ENCODE measurements at places on chromosomes 4 and X.

DNA sequence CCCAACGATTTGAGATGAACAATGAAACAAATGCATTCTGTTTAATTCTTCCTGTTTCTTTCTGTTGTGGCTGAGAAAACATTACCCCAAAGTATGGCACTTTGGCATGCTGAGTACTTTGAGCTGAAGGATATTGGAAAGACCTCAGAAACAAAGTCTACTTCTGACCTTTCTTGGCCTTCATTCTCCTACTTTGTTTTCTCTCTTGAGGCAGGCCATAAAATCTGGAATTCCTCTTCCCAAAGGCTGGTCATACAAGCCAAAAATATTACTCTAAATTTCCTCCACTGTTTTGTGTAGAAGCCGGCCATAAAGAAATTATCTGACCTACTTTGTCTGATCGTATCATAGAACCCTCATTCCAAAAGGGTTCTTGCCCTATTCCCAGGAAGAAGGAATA, 1048.2 kb downstream of the TECRL start:
- DNase-seq, result no peak

DNA sequence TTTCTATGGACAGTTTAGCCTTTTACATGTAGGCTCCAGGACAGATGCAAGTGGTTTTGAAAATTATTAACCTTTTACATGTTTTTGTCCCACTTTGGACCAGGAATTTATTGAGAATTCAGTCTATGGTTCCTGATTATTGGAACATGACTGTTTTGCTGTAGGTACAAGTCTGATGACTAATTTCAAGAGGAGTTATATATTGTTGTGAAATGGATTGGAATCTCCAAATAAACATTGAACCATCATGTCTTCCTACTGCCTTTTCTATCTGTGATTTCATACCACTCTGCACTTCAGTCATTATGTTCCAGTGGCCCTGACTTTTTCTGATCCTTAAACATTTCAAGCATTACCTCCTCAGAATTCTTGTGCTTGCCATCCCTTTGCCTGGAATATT, 35.9 kb downstream of the TBC1D19 start:
- no peak for DNase-seq

DNA sequence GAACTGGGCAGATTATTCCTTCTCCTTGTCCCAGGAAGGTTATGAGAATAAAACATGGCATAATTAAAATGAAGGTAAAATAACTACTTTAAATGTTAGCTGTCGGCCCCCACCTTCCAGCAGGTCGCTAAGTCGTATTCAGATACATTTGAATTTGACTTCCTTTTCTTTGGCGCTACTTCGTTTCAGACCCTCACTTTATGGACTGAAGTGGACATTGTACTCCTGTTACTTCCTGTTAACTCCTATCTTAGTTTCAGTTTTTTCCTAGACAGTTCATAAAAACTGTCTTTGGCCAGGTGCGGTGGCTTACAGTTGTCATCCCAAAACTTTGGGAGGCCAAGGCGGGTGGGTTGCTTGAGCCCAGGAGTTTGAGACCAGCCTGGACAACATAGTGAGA, 5.7 kb downstream of the SYAP1 start:
- no peak for DNase-seq

DNA sequence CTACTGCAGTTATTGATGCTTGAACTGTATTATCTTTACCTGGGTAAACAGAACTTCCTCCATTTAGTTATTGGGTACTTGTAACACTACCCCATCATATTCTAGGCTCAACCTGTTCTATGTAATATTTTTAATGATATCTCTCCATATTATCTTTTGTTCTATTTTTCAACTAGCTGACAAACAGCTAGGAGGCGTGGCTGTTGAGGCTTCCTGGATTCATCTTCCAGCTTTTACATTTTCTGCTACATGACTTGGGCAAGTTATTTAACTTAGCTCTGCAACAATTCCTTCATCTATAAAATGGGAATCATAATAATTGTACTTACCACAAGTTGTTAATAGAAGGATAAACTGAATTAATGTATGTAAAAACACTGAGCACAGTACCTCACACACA, 349.3 kb downstream of the PTTG2 start:
- no peak for DNase-seq

GRCh38 chrX:53483416-53483815, 49.2 kb upstream of the HSD17B10 start:
- no peak for DNase-seq

GRCh38 chr4:73037057-73037456, 32.5 kb downstream of the COX18 start:
- no peak for DNase-seq

DNA sequence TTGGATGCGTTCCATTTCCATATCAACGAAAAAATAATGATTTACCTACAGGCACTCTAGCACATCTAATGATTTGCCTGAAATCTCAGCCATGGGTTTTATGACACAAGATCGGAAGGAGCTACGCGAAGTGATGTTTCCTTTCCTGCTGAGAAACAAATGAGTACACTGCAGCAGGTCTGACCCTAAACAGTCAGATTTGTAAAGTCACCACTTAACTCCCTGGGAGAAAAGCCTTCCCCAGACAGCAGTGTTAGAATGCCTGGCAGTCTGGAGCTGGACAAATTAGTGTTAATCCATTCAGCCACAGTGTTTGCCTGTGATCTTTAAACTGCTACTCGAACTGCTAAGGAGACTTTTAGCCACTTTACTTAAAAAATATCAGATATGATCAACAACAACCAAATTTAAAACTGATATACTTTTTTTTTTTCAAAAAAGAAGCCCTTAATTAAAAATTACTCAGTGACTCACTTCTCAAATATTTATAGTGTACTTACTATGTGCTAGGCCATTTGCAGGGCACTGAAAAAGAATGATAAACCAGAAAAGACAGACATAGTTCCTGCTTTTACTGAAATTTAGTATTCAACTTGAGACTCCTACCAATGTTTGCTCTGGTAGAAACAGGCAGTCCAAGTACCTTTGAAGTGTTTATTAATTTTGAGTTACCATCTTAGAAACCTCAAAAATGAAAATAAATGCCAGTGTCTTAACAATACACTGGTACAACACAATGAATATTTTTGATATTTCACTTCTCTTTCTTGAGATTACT, 104.5 kb downstream of the SHISA3 start:
- no peak for DNase-seq

DNA sequence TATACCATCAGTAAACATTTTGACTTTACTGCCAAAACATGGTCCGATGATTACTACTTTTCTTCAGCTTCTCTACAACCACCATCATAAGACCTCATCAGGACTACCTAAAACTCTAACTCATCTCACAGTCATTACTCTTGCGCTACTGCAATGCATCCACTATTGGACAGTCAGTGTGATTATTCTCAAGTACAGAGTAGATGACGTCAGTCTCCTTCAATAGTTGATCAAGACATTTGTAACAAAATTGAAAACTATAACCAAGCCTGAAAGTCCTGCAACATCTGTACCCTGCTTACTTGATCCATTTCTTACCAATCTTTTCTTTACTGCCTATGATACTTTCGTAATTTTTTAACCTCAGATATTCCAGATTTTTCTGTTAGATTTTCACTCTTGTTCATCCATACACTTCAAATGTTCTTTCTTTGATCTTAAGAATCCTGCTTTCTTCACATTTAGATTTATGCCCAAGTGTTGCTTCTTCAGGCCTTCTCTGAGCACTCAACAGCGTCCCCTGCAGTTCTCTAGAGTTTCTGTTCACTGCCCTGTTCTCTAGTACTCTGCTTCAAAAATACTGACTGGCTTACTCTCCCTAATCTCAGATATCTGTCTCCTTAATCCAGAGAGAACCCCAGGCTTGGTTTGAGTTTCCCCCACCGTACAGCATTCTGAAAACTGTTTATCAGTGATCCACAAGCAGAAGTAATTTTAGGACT, 1517.6 kb downstream of the STIM2 start:
- DNase-seq, result no peak

- no peak for DNase-seq
These were observed 80.1 kb upstream of the LRPAP1 start for GRCh38 chr4:3612281-3612680.

- DNase-seq, result peak; percentile 30
These were observed 106.3 kb upstream of the BOD1L1 start for GRCh38 chr4:13733817-13734216.

- DNase-seq, result no peak
These were observed 96.1 kb downstream of the PHKA2 start for GRCh38 chrX:18887825-18888212.

DNA sequence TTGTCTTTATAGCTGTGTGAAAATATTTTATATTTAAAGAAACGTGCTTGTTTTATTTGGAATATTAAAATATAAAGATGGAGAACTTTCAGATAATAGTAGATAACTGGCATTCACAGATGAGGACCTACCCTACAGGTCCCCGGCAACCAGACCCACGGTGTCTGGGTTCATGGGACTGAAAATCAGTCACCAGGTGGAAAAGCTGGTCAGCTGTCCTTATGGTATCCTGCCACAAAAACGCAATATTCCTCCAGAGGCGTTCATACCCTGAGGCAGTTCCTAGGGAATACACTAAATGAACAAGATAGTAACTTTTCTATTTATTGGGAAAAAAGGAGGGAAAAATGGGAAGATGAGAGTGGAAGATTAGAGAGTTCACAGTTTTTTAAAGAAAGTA, 1.2 kb downstream of the TLR6 start:
- DNase-seq, result no peak

DNA sequence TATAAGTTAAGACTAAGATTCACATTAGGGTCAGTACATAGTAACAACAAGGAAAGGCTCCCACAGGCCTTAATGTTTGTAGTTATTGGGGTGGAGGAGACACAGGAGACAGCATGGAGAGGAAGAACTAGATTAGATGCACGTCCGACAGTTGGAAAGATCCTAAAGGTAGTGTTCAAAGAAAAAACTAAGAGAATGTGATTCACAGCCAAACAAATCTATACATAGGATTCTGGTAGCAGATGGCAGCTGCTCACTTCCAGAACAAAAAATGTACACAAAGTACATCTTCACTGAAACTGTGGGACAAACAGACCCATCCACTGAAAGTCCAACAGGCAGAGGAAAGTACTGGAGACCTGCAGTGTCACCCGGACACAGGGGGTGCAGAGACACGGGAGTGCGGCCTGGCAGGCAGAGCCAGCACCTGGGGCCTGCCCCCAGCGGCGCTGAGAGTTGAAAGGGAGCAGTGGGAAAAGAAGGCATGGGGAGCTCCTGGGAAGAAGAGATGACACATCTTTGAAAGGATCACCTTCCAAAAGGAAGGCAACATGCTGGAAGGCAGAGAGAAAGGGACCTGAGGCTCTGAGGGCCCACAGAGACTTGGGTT, 40.0 kb downstream of the NELFA start:
- DNase-seq, result no peak

DNA sequence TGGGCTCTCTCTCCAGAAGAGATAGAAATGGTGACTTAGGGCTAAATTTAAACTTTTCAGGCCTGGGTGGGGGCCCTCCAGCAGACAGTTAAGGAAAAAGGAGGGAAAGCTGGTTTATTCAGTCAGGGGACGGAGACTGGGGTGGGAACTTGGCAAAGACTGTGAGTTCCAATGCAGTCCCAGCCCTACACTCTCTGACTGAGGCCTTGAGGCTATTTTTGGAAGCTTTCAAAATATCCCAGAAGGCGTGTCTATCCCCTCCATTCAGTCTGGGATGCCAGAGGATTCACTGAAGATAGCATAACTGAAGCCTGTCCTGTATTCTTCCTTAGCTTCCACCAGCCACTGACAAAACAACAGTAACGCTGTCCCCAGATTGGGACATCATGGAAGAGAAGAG, 32.1 kb upstream of the MSN start:
- DNase-seq, result no peak

Measured in SK-N-SH (cell line).